ENCODE measurements at places on chromosomes 6 and 20.

DNA sequence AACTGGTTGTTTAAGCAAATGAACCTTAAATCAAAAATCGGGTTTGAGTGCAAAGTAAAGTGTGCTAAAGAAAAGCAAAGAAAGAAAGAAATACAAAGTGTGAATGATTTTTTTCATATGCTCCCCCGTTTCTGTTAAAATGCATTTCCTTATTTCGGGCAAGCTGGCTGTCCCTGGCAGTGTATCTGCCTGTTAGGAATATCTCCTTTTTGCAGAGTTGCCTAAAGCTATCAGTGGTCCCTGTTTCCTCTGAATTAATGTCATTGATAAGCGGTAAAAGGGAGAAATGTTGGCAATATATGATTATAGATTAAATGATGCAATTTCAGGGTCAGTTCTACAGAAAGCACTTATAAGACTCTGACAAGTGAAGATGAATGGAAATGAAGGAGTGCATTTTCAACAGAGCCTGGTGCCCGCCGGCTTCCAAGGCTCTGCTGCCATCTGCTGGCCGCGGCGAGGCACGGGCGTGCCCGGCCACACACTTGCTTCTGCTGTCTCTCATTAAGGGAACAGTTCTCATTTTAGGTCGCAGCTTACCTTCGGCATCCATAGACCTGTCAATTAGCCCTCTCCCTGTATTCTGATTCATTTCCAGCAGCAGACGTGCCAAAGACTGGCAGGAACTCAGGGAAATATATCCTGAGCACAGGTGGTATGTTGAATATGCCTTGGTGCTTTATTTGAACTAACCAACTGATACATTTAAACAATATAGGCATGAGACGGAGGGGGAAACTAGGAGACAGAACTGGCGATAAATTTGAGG, 381.9 kb downstream of the C6orf118 start:
- peak; percentile 68 for DNase-seq

- no peak for DNase-seq
Measured at GRCh38 chr6:111061508-111061907, 25.8 kb upstream of the SLC16A10 start.

- no peak for DNase-seq
Measured at GRCh38 chr6:12371151-12371550, 81.0 kb downstream of the EDN1 start.

- no peak for DNase-seq
Measured at GRCh38 chr6:161747506-161747905, 473.6 kb upstream of the AGPAT4 start.
